NCI-H460 (cell line): ENCODE measurements at places on chromosomes 5 and 9. TPM values are rescaled to one million over a fixed set of nuclear protein-coding genes. Genes with fewer than 3 reads are reported as not detected.

GRCh38 chr9:15354713-15355112, 47.7 kb upstream of the TTC39B start:
- DNase-seq: no peak

GRCh38 chr9:124079176-124079925, 67.8 kb downstream of the LHX2 start:
- DNase-seq: peak; percentile 69

DNA sequence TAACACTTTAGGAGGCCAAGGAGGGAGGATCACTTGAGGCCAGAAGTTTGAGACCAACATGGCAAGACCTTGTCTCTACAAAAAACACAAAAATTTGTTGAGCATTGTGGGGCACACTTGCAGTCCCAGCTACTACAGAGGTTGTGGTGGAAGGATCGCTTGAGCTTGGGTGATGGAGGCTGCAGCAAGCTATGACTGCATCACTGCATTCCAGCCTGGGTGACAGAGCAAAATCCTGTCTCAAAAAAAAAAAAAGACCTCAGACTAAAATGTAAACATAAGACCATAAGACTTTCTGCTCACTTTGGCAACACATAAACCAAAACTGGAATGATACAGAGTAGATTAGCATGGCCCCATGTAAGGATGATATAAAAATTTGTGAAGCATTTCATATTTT, 24.6 kb upstream of the NANS start:
- DNase-seq: no peak

GRCh38 chr9:23746317-23746716, 79.7 kb downstream of the ELAVL2 start:
- no peak for DNase-seq

- DNase-seq: no peak
Observed at GRCh38 chr5:172988276-172988675, 4.7 kb downstream of the ATP6V0E1 start.

The PLK2 gene
- 186 and 202 TPM in 2 replicates for total RNA-seq

The OTP gene
- not detected in 2 replicates for total RNA-seq
